ENCODE measurements at places on chromosomes 1 and 21.

GRCh38 chr1:100304921-100305320 is 38.9 kb downstream of the RTCA start:
- DNase-seq: no peak

GRCh38 chr1:70442490-70442889 is 31.4 kb downstream of the CTH start:
- DNase-seq: no peak

GRCh38 chr1:24915816-24916602 is 14.1 kb downstream of the RUNX3 start:
- DNase-seq: no peak

DNA sequence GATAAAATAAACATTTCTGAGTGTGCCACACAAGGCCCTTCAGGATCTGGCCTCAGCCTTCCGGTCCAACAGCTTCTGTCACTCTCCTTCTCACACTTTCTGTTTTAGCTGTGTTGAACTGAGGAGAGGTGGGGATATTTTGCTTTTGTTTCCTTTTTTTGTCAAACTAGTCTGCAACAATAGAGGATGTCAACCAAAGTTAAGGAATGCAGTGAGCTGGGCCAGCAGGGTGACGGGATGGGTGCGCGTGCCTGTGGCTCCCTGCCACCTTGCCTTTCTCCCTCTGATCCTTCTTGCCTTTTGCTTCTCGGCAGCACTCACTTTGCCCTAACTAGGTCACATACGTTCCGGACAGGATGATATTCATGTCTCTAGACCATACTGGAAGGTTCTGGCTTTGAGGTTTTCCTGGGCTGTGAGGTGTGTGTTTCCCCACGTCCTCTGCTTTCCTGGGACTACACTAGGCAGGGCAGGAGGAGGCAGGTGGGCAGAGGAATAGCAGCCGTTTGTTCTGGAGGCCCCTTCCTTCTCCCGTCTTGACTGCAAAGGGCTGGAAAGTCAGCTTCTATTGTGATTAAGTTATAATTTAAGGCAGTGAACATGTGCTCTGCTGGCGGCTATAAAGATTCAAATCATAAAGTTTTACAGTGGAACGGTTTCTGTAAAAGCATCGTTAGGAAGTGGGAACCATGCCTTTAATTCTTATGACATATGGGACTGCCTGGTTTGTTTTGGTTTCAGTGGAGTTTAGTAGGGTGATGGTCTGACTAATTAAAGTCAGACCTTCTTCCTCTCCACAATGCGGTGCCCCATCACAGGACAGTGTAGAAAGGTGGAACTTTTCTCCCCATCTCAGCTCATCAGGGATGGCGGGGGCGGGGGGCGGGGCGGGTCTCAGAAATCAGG is 67.8 kb downstream of the RNF220 start:
- no peak for DNase-seq

GRCh38 chr1:97160818-97161217 is 439.2 kb downstream of the PTBP2 start:
- DNase-seq: no peak

GRCh38 chr1:35936838-35937237 is 5.9 kb downstream of the AGO3 start:
- no peak for DNase-seq

DNA sequence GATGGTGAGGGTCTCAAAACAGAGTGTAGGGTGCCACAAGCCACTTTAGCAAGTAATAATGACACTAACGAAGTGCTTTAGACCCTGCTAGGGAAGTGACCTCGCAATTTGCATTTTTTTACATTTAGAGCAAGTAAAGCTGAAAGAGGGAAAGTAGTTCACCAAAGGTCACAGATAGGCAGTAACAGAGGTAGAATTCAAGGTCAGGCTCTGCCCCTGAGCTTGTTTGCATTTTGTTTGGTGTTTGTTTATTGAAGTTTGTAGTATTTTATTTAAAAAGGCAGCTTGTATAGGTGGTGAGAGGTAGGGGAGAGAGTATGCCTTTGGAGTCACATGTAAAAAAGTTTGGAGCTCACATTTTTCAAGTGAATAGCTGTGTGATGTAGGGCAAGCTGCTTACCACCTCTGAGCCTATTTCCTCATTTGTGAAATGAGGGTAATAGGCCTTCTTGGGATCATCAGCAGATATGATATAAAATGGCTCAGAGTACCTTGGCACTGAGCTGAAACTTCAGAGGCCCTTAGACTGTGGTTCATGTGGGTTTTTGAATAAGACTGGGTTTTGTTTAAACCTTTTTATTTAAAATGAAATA is 142.5 kb downstream of the TRABD2B start:
- no peak for DNase-seq

- DNase-seq: no peak
Observed at GRCh38 chr1:207603777-207604176, 41.2 kb upstream of the CR1L start.

DNA sequence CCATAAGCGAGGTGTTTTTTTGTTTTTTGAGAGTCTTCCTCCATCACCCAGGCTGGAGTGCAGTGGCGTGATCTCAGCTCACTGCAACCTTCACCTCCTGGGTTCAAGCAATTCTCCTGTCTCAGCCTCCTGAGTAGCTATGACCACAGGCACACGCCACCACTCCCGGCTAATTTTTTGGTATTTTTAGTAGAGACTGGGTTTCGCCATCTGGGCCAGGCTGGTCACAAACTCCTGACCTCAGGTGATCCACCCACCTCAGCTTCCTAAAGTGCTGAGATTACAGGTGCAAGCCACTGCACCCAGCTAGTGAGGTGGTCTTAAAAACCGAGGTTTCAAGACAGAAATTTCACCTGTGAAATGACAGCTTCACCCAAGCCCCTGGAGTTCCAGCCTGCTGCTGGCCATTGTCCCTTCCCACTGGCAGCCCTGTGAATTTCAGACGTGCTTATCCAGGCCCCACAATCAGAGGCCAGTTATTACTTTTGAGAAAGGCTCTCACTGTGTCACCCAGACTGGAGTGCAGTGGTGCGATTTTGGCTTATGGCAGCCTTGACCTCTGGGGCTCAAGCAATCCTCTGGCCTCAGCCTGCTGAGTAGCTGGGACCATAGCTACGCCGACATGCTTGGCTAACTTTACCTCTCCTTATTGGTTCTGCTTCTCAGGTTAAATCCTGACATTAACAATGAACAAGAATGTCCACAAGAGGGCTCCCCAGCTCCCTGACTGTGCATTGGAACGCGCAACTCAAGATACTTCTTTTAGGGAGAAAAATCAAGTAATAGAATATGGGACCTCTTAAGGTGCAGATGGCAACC is 19.4 kb downstream of the ENO1 start:
- DNase-seq: peak; percentile 47

DNA sequence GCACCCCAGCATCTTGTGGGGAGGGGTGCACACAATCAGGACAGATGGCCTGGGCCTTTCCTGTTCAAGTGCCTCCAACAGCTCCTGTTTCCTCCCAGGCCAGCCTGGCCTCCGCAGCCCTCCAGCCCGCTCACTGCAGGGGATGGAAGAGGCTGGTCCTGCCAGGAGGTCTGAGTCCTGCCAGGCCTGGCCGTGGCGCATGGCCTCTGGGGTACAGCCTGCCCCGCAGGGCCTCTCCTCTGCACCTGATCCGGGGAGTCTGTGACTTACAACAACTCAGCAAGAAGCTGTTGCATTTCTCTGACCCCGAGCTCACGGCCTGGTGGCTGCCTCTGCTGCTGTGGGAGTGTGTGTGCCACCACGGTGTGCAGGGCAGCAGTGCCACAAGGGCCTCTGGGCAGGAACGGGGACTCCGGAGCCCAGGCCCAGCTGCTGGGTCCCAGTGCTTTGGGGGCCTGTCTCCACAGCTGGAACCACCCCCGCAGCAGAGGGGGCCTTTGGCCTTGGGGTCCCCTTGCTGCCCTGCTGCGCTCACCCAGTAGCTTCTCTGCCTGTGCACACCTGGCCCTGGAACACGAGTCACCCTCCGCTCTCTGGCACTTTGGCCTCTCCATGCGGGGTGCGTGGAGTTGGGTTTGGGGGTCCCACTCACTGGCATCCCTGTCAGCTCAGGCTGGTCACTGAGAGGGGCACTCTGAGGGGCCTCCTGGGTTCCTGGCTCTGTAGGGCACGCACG is 17.4 kb upstream of the LRRC3 start:
- DNase-seq: no peak

Data from WTC11 (cell line).